ENCODE measurements at places on chromosomes 5 and 9.

- DNase-seq = no peak
Measured at GRCh38 chr5:380701-381309, 59.3 kb downstream of the AHRR start.

GRCh38 chr9:116061546-116062205, 91.9 kb upstream of the PAPPA start:
- DNase-seq = no peak

DNA sequence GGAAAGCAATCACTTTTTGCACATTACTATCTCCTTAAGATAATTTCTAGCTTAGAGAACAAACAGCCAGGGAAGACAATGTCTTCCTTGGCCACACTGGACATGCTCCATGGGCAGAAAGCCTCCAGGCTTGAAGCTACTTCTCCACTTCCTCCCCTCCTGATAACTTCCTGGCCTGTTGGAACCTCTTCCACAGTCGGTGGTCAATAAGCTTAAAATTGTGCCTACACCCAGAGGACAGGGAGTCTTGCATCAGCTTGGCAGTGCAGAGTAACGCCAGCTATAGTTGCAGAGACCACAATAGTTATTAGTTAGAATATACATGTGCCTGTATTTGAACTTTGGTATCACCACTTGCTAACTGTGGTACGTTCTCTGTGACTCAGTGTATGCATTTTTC, 58.1 kb upstream of the ABCA1 start:
- DNase-seq = no peak

GRCh38 chr5:8912106-8912505, 633.8 kb downstream of the SEMA5A start:
- DNase-seq = no peak

DNA sequence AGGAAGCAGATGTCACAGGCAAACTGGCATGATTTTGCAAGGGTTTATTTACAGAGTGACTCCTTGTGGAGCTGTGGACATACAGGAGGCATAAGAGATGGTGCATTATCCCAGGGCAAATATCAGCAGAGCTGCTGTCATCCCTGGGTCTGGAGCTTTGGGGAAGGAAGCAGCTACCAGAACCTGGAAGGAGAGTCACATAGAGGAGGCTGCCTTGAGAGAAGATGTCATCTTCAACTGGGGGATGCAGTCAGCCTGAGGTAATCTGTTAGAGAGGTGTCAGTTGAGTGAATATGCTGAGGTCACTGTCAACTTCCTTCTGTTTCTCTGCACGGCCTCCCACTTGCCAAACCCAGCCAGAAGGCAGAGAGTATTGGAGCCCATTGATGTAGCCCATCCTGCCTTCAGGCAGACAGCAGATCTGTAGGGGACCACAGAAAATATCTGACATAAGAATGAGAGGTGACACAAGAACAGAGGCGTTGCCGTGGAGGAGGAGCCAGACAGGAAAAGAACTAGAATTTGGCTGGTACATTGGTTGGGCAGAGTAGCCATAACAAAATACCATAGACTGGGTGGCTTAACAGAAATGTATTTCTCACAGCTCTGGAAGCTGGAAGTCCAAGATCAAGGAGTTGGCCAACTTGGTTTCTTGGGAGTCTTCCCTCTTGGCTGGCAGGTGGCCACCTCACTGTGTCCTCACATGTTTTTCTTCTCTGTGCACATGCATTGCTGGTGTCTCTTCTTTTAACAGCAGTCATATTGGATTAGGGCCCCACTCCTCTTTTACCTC, 102.8 kb downstream of the SNX18 start:
- no peak for DNase-seq

GRCh38 chr5:137453483-137454080, 45.5 kb downstream of the SPOCK1 start:
- no peak for DNase-seq

- no peak for DNase-seq
Measured at GRCh38 chr5:36683821-36684434, 77.5 kb downstream of the SLC1A3 start.

DNA sequence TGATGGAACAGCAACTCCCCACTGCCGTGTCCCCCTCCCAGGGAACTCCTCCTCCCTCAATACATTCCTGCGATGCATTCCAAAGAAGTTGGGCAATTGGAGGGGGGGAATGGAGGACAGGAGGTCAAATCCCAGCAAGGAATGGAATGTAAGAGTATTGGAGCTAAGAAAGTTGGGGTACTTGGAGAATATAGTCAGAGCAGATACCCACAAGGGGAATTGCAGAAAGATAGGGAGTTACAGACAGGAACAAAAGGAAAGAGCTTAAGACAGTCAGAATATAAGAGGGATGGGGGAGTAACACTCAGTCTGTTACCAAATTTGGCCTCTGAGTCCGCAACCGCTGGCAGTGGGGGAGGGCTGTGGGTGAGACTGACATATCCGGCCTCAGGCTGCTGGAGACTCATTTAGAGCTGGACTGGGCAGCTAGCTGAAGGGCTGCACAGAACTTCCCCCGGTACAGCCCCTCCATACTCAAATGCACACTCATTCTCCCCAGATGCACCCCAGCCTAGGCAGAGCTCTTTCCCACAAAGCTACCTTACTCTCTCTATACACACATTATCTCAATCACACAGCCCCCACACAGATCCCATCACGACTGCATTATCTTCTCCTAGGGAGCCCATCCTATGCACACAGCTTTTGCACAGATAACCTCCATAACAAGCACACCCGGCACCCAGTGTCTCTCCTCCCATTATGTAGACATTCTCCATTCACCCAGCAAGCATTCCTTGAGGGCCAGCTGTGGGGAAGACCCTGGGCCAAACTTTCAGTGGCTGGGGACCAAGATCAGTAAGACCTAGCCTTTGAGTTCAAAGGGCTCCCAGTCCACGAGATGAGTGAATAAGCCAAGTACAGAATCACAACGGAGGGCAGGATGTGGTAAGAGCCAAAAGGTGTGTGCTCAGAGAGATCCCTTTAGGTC, 3.7 kb downstream of the TLN1 start:
- no peak for DNase-seq

DNA sequence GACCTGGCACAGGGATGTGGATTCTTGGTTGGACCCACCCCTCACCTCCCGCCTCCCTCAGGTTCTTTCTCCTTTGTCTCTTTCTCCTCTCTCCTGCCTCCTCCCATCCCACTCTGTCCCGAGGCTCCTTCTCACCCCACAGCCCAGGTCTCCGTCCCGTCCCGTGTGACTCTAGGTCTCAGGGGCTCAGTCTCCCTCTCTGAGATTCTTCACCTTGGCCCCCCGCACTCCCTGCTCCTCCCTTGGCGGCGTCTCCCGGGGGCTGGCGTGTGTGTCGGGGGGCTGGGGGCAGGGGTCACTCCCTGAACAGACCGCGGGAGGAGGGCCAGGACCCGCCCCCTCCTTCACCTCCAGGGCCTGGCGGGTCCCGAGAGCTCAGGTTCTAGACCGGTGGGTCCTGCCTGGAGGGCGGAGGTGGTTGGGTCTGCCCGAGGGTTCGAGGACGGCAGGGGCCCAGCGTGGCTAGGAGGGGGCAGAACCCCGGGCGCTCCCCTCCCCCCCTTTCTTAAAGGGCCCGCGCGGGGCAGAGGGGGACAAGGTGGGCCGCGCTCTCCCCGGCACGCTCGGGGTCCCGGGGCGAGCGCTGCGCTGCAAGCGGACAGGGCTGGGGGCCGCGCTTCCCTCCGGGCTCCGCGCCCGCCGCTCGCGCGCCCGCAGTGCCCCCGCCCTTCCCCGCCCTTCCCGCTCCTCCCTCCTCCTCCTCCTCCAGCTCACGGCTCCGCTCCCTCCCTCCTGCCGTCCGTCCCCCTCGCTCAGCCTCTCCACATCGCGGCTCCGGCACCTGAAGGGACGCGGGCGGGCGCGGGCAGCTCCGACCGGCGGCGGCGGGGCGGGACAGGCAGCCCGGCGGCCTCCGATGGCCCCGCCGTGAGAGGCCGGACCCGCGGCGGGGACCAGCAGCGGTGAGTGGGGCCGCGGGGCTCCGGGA, at the start of gene PSD2:
TSS of gene PSD2 (plus strand) at position 735 of the 928 bp plus-strand sequence. CDS start 13,633 bp downstream, outside the sequence.
- DNase-seq = no peak

DNA sequence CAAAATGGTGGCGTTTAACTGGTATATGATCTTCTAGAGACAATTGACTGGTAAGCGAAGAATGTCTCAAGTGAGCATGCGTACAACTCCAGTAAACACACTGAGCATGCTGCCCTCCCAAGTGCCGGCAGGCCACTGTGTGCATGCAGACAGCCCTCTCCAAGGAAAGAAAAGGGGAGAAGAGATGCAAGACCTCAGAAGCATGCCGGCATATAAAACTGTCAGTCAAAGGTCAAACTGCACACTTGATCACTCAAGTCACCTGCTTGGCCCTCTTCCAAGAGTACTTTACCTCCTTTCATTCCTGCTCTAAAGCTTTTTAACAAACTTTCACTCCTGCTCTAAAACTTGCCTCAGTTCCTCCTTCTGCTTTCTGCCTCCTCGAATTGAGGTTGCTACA, 910.2 kb downstream of the TAF11L14 start:
- DNase-seq = no peak

DNA sequence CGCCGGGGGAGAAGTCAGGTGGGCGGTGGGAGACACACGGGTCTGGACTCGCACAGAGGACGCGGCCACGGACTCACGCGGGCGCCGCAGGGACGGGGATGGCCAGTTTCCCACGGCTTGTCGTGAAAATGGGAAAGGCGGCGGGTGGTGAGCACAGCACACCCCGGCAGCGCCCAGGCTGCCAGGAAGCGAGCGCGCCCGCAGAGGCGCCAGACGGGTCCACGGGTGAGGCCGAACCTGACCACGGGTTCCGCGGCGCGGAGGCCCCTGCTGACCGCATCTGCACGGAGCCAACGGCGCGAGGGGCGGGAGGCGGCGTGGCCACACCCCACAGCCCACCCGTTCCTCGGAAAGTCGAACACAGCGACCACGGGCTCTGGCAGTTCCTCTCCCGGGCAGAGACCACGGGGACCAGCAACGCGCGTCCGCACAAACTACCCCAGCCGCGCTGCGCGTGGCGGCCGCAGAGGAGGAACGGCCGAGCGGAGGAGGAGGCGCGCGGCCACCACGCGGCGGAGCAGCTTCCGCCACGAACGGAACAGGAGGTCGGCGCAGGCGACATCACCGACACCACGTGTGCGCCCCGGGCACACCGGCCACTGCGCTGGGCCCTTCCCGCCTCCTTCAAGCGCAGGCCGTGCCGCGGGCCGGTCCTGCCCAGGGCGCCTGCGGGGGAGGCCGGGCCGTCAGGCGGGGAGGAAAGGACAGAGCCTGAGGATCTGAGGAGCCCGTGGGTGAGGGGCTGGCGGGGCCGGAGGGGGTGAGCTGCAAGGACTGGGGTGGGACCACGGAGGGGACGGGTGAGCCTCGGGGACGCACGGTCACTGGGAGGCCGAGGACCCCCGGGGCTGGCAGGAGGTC, 5.6 kb downstream of the EXD3 start:
- DNase-seq = no peak

DNA sequence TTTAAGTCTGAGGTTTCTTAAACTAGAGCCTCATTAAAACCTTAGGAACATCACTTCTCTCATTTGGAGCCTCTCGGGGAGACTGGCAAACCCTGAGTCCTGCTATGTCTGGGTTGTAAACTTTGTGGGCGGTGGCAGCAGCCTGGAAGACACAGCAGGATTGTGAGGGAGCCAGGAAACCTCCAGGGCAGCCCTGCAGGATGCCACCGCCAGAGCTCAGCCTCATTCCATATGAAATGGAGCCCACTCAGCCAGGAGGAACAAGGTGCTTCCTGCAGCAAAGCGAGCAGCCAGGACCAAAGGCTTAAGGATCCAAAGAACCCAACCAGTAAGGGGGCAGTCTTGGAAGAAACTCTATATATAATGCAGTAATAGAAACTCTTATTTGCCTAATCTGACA, 37.9 kb upstream of the IDNK start:
- DNase-seq = no peak

DNA sequence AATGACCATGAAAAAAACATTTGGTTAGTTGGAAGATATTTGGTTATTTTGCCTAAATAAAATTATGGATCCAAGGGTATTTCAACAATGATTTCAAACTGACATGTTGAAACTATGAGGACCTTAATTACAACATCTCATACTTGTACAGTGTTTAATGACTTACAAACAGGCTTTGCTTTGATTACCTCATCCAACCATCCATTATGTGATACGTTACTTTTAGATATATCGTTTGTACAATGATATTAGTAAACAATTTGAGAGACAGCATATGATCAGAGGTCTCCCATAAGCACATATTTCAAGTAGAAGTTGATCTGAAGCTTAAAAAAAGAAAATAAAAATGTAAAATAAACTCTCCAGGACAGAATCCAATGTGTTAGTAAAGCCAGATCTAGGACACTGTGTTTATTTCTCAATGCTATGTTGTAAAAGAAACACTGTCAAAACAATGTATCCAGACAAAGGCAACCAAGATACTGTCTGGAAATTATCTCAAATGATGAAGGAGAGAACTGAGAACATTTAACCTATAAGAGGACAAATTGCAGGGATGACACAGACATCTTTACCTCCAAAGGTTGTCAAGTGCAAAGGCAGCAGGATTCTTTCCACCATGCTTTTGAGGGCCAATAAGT, 116.0 kb upstream of the TARS1 start:
- no peak for DNase-seq
